ENCODE measurements at places on chromosomes 6 and 20. TPM values are rescaled to one million over a fixed set of nuclear protein-coding genes. Genes with fewer than 3 reads are reported as not detected.

The NR2E1 gene
- total RNA-seq: not detected

DNA sequence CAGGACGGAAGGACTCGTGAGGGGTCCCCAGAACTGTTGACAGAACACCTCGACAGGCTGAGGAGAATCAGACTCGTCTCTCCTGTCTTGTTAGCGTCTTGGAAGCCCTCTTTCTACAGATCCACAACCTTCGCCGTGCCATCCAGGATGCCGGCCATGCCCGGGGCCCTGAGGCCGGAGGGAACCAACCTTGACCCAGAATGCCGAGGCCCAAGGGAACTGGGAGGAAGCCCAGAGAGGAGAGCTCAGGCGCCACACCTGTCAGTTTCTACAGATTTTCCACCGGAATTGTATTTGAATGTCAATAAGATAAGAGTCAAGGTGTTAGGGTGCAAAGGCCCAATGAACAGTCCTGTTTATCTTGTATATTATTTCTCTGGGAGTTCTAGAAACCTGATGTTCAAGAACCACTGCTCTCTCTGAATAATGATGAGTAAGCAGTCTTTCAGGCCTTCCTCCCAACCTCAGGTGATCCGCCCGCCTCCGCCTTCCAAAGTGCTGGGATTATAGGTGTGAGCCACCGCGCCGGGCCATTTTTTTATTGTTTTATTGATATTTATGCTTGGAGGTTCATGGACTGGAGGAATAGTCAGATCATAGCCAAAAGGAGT, 799 bp upstream of the ME1 start:
- peak; percentile 48 for DNase-seq

The KIF6 gene
- total RNA-seq: 1.4 TPM

The SH3BGRL2 gene
- 225 TPM for total RNA-seq

- DNase-seq: no peak
Observed at GRCh38 chr6:148470606-148471465, 128.2 kb downstream of the SASH1 start.

- no peak for DNase-seq
Observed at GRCh38 chr6:111541026-111541681, 58.1 kb upstream of the REV3L start.
